CD8-positive, alpha-beta memory T cell (primary cell): ENCODE measurements at places on chromosomes 2 and 18.

GRCh38 chr2:45849491-45850283 lies 198.2 kb downstream of the PRKCE start:
- no peak for DNase-seq

GRCh38 chr18:2897448-2898185 lies 50.8 kb downstream of the EMILIN2 start:
- no peak for DNase-seq

GRCh38 chr2:136323935-136324334 lies 206.0 kb upstream of the CXCR4 start:
- DNase-seq, result no peak

GRCh38 chr2:233833345-233833744 lies 21.0 kb downstream of the HJURP start:
- peak; percentile 12 for DNase-seq
